ENCODE measurements at places on chromosomes 3 and 15.

- DNase-seq, result no peak
Observed at GRCh38 chr3:197603317-197603933, 47.7 kb upstream of the BDH1 start.

- peak; percentile 16 for DNase-seq
Observed at GRCh38 chr3:134937256-134938028, 142.4 kb downstream of the EPHB1 start.

GRCh38 chr3:160009525-160009924 is 20.9 kb downstream of the IL12A start:
- no peak for DNase-seq

DNA sequence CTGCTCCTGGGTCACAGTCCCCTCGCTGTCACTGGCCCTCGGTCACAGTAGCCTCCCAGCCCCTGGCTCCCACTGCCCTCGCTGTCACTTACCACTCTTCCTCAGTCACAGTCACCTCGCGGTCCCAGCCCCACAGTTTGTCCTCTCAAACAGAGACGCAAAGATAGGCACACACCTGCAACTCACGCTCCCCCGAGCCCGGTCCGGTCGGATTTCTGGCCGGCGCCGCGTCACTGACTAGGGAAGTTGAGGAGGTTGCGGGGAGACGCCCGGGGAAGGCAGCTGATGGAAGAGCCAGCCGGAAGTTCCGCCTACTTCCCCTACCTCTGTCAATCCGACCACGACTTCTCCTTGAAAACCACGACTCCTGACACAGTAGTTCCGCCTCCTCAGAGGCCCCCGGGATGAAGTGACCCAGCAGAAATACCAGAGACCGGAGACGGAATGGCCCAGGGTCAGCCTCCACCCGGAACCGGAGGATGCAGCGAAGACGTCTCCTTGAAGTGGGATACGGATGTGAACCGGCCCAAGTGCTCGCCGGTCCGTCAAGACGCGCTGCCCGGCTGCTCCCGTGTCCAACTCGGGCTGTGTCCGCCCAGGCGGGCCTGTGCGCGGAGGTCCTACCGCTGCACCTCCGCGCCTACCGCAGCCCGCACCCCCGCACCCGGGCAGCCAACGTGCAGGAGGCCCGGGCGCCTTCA is at the start of gene PCYT1A:
PCYT1A (minus strand) TSS at position 287 of the 701 bp plus-strand sequence. CDS start 17,195 bp downstream, outside the sequence.
- DNase-seq, result peak; percentile 96

DNA sequence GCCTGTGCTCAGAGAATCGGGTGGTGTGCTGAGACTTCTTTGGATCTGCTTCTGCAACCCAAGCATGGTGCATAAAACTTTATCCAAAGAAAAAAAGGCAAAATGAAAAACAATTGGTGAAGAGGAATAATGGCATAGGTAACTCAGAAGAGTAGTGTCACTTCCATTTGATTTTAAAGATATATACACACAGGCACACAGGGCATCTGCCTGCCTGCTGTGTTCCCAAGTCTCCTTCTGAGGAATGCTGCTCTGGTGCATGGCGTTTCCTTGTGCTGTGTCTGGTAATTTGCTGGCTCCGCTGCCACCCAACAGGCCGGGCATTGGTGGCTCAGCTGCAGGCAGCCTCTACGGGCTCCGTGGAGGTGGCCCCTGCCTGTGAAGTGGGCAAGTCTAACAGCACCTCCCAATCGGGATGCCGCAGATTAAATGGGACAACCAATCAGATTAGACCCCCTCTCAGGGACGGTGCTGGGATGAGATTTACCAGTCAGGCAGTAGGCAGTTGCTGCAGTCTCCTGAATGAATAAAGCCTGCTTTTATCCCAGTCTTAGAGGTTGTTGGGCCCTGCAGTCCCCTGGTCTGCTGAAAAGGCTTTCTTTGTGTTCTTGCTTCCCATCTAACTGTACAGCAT is 253.7 kb upstream of the RASGRP1 start:
- no peak for DNase-seq

DNA sequence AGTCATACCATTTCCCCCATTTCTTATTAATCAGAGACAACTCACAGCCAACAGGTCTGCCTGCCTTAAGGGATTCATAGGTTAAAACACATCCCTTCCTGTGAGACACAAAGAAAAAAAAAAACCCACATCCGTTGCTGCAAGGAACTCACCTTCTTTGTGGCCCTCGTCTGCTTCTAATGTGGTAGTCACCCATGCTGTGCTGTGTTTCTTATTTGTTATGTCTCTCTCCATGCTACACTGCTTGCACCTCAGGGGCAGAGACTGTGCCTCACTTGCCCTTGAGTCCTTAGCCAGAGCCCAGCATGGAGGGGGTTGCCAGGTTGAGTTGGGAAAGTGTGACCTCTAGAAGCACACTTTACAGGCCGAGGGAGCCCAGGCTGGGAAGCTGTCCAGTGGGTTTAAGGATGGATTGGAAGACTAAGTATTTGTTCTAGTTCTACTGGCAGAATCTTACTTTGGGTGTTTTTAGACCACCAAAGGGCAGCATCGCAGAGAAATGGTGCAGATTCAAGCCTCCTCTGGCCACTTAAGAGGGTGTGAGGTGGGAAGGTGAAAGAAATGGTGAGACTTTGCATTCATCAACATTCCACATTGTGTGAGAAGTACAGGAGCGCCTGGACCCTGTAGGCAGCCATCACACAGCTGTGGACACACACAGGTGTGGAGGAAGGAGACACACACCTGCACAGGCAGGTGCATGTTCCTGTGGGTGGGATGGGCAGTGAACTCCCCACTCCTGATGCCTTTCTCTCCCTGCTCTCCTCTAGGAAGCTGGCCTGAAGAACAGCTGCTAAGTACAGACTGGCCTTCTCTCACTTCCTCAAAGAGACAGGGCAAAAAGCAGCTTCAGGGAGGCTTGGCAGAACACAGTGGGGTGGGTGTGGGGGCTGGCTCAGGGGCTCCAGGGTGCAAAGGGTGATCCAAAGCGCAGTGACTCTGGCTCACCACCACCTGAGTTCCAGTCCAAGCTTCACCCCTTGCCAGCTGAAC is 48.8 kb downstream of the GLB1 start:
- DNase-seq, result no peak

DNA sequence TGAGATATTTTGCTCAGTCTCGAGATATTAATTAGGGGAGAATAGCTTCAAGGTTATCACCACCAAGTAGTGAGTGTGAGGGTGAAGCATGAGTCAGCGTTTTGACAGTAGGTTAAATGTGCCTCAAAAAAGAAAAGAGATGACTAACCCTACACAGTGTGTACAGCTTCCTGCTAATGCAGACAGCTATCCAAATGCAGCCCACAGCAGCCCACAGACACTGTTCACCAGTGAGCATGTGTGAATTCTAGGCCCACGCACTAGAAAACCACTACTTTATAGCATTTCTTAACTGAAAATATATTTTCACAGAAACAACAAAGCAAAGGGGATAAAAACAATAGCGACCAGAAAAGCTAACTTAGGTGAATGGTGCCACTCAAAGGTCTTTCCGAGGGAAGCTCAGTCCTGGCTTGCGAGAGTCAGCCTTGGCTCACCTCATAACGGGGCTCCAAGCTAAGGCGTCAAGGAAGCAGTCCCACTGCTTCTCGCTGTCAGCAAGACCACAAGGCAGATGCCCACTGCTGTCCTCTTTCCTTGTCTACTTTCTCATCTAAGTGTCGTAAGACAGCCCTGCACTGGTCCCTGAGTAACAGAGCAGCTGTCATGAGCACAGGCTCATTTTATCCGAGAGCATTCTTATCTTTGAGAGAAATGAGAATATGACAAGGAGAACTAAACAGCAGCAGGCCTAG is 47.6 kb downstream of the TXNRD3 start:
- DNase-seq, result peak; percentile 61

- DNase-seq, result no peak
Observed at GRCh38 chr15:68231102-68231818, 1.7 kb upstream of the CLN6 start.

DNA sequence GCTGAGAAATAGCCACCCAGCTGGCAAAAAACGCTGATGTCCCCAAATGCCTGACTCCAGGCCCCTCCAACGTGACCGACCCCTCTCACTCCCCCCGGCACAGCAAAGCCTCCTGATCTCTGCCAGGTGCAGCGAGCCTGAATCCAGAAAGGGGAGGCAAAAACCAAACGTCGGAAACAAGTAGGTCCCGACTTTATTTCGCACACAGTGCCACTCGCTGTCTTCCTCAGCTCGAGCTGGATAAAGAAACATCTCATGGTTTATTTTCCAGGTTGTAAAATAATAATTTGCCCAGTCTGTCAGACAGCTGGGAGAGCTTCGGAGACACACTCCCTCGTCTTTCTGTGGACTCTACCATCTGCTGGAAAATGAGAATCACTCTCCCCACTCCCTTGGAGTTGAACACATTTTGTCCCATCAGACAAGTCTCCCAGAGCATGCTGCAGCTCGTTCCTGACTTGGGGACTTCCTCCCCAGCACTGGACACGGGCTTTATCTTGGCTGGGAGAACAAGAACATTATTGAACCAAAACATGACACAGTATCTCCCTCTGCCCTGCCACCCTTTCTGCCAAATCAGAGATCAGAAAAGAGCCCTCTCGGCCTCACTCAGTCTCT is 142.8 kb downstream of the NUP210 start:
- no peak for DNase-seq

DNA sequence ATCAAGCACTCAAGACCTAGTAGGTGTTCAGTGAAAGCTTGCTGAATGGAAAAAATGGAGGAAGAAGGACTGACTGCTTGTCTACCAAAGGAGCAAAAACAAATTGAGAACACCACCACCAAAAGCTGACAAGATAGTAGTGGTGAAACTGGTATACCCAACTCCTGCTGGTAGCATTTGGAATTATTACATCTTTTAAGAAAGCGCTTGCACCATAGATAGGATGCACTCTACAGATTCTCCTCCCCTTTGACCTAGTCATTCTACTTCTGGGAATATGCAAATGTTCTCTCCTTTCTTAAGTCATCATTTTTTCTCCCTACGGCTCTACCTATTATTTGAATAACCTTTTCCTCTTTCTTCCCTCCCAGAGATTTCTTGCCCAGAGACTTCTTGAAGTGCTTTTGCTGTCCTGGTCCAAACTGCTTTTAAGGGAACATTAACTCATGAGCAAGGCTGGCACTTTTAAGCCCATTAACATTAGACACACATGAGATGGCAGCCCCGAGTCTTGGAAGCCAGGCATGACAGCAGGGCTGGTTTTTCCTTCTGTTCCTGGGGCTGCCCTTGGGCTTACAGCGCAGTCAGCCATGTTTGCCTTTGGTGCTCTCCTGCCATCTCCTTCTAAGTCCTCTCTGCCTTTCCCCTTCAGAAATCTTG is 75.0 kb upstream of the TLE3 start:
- DNase-seq, result no peak

DNA sequence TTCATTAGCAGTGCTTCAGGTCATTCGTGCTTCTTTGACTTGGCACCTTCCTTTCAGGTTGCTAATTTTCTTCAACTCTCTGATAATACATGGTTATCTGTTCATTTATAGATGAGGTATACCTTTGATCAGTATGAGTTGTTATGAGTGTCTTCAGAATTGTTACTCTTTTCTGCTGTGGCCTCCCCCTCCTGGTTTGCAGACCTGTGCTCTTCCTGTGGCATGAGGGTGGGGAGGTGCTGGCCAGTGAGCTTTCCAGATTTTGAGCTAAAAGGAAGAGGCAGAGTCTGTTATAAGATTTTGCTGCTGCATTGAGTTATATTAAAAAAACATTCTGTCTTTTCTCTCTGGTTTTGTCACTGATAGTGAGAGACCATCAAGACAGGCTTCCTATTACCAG is 30.8 kb upstream of the GOLGA6L9 start:
- no peak for DNase-seq

- DNase-seq, result no peak
Observed at GRCh38 chr15:61281328-61281727, 52.2 kb upstream of the RORA start.

DNA sequence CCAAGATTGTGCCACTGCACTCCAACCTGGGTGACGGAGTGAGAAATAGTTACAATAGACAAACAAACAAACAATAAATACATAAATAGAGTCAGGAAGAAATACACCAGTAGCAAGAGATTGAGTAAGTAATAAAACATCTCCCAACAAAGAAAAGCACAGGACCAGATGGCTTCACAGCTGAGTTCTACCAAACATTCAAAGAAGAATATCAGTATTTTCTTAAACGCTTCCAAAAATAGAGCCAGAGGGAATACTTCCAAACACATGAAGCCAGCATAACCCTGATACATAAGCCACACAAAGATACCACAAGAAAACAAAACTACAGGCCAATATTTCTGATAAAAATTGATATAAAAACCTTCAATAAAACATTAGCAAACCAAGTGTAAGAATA is 30.7 kb upstream of the IGSF10 start:
- no peak for DNase-seq

DNA sequence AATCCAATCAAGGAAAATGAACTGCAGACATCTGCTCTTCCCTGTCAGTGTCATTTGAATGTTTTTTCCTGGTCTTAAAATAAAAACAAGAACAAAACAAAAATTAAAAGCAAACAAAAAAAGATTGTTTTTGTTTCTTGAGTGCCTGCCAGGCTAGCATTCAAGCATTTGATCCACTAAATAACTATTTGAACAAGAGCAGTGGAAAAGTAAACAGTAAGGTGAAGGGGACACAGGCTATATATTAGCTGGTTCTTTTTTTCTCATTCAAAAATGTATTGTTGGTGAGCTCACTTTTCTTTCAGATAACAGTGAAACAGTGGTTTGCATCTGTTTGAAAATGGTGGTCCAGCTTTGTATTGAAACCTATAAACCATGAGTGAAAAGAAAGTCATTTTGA is 586.9 kb upstream of the SGO1 start:
- no peak for DNase-seq

- peak; percentile 31 for DNase-seq
Observed at GRCh38 chr3:27729748-27730611, 7.9 kb upstream of the EOMES start.

DNA sequence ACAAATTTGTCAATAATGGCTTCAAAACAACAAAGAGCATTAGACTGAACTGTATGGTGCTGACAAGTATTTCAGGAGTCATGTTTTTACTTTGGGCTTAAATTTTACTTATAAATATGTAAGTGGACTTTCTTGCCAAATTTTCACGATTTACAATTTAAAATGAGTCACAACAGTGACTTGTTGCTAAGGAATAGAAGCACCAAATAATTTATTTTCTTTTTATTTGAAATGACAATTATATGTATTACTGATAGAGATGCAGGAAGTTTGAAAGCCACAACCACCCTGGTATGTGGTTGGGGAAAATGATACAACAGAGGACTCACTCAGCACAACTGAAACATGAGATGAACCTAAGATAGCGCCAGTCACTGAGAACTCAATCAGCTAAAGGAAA is 90.3 kb downstream of the FMN1 start:
- peak; percentile 46 for DNase-seq

GRCh38 chr15:69881302-69881670 is 216.4 kb downstream of the TLE3 start:
- DNase-seq, result no peak

DNA sequence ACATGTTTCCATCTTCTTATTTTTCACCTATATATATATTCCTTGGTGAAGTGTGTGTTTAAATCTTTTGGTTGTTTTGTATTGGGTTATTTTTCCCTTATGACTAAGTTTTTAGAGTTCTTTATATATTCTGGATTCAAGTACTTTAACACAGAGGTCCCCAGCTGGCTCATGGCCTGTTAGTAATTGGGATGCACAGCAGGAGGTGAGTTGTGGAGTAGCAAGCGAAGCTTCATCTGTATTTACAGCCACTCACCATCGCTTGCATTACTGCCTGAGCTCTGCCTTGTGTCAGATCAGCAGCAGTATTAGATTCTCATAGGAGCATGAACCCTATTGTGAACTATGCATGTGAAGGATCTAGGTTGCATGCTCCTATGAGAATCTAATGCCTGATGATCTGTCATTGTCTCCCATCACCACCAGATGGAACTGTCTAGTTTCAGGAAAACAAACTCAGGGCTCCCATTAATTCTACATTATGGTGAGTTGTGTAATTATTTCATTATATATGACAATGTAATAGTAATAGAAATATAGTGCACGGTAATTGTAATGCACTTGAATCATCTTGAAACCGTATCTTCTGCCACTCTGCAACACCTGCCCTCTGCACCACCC is 151.6 kb downstream of the RSRC1 start:
- DNase-seq, result no peak

Data from astrocyte of the hippocampus (primary cell).